Hypothalamus (tissue), 51 donors: ENCODE measurements at places on chromosomes 5 and 9.

DNA sequence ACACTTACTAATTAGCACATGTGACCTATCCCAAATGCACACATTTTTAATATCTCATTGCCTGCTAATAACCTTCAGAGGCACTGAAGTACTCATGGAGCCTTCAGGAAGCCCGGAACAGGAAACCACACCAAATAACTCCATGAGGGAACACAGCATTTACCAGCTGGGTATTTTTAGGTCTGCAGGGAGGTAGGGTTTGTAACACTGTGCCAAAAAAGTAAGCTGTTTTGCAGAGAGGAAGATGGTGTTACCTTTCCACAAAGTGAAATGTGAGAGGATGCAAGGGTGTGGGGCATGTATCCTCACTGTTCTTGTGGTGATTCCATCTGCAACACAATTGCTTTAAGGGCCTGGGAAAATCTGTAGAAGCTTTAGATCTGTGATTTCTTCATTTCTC, 64.4 kb downstream of the NUDT12 start:
- no peak for DNase-seq

DNA sequence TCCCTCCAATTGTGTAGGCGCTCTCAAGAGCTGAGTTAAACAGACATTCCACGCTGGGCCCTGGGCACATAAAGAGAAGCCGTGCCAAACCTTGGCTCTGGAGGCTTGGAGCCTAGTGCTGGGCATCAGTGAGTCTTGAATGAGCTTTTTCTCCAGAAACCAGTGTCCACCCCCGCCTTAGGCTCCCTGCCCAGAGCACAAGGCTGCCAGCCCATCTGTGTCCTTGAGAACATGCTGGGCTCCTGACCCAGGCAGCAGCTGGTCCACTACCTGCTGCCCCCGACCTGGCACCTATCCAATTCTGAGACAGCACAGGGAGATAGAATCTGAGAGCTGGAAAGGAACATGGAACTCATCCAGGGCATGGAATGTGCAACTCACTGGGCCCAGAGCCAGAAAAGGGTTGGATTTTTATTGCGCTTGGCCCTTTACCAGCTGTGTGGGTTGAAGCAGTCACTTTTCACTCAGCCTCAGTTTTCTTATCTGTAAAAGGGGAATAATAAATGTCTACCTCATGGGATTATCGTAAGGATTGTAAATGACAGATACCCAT, 92.4 kb upstream of the CPLX2 start:
- DNase-seq: no peak

DNA sequence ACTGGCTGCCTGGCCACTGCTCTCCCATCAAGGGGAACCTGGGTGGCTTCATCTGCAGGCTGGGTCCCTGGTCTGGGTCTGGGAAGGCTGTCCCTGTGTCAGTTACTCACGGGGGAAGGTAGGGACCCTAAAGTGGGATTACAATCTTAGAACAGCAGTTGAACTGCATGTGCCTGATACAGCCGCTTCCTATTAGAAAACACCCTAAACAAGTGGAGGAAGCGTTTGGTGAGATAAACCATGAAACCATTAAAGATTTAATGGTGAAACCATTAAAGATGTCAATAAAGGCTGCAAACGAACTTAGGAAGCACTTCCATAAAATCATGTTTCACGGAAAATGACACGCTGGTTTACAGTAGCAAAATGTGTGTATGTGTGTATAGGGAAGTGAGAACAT, 2.5 kb upstream of the GFI1B start:
- DNase-seq: no peak

DNA sequence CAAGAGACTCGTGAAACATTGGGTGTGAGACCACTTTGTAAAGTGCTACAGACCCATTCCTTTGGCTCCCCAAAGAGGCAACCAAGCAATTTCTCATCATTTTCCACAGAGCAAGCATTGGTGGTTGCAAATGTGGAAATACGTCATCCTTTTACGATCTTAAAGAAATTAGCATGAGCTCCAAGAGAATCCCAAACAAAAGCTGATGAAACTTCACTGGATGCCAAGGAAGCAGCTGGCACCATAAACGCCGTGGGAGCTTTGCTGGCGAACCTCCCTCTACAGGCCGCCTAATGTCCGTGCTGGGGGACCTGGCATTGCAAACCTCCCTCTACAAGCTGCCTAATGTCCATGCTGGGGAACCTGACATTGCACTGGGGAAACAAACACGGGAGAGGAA, 432.4 kb downstream of the ACTL7B start:
- DNase-seq: no peak

- no peak for DNase-seq
Measured at GRCh38 chr5:89350684-89351083, 467.7 kb upstream of the MEF2C start.

GRCh38 chr9:135210676-135211523, 123.4 kb downstream of the OLFM1 start:
- no peak for DNase-seq

DNA sequence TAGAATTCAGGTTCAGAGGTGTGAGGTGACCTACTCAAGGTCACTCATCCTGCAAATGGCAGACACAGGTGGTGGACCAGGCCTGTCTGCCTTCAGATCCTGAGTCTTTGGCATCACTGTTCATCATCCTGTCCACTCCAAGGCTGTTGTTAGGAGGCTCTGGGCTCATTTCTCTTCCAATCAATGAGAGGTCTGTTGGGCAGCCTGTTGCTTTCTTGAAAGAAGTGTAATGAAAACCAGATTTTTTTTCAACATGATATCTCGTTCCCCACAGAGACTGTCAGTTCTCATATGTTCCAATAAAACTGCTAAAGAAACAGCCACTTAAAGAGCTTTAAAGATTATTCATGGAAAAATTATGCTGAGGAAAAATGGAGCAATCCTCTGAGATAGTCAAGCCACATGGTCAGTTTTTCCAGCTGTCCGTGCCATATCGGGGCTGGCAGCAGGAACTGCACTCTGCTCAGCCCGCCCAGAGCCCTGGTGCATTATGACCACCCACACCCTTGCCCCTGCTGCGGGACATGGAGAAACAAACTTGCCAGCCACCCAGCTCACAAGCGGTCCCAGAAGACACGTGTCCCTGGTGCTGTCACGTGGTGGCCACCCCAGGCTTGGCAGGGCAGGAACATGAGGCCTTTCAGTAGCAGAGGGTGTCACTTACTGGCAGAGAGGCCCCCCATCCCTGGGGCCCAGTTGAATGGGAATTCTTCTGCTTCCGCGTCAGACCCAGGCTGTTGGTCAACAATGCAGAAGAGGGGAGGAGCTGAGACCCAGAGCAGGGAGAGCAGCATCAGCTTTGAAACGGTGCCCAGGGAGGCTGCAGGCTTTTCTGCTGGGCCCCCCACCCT, 63.7 kb upstream of the ANGPTL2 start:
- DNase-seq: peak; percentile 65

GRCh38 chr5:1709171-1709803, 90.3 kb downstream of the MRPL36 start:
- no peak for DNase-seq

DNA sequence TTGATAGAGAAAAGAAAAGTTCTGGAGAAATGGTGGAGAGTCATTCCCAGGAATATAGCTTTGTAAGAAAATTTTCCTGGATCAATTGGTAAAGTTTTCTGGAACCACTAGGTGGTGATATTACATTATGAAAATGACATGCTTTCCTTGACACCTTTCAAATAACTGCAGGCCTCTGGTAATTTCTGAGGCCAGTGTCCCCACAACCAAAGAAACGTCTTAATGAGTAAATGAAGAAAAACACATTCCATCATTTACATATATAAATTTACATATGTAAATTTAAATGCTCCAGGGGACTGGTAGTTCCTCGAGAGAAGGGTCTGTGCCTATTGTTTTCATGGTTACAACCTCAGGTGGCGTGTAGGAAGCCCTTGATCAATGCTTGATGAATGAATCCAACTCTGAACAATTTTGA, 17.2 kb upstream of the RGS3 start:
- DNase-seq: no peak
